ENCODE measurements at places on chromosomes 5 and 9.

DNA sequence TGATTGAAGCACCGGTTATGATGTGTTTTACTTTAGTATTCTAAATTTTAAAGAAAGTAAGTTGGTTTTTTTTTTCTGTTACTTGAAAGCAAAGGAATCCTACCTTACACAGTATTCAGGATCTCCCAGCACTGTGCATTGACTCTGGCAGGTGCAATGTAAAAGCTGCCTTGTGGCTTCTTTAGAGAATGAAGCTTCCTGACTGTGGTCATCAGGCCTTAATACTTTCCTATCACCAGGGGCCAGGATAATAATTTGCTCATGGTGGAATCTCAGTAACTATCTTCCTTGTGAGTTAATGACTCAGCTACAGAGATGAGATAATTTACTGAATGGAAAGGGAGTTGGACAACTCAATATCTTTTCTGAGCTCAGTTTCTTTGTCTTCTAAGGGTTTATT, 435.5 kb upstream of the ZNF608 start:
- no peak for DNase-seq

- no peak for DNase-seq
Measured at GRCh38 chr5:157740229-157740610, 3.3 kb upstream of the LSM11 start.

- DNase-seq: no peak
Measured at GRCh38 chr5:126755593-126755992, 21.3 kb upstream of the LMNB1 start.

- DNase-seq: no peak
Measured at GRCh38 chr5:154514331-154514730, 36.3 kb upstream of the HAND1 start.

DNA sequence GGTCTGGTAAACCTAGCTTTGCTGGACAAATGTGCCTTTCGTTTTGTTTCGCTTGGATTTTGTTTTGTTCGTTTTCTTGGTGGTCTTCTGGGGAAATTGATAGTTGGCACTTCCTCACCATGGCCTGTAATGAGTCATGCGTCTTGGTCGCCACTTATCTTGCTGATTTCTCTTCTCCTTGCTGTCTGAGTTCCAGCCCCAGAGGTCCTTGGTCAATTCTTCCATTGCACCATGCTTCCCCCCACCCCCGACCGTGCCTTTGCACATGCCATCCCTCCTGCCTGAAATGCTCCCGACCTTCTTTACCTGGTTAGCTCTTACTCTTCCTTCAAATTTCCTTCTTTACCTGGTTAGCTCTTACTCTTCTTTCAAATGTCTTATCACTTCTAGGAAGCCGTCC, 168.7 kb upstream of the MSX2 start:
- DNase-seq: no peak

GRCh38 chr9:135102331-135102730, 14.9 kb downstream of the OLFM1 start:
- DNase-seq: no peak

GRCh38 chr5:32126691-32127090, 47.4 kb downstream of the GOLPH3 start:
- DNase-seq: no peak

DNA sequence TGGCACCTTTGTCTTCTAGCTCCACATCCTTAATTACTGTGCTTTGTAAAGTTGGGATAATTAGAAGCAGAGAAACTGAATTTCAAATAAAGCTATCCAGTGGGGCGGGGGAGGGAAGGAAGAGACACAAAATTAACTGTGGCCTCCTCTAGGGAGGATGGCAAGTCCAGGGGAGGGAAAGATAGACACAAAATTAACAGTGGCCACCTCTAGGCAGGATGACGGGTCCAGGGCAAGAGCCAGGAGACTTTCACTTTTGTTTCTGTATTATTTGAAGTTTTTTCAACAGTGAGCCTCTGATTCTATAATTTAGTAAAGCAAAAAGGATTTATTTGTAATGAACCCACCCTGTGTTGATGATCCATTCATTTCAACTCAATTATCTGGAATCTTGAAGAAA, 335.9 kb downstream of the MSX2 start:
- DNase-seq: no peak

DNA sequence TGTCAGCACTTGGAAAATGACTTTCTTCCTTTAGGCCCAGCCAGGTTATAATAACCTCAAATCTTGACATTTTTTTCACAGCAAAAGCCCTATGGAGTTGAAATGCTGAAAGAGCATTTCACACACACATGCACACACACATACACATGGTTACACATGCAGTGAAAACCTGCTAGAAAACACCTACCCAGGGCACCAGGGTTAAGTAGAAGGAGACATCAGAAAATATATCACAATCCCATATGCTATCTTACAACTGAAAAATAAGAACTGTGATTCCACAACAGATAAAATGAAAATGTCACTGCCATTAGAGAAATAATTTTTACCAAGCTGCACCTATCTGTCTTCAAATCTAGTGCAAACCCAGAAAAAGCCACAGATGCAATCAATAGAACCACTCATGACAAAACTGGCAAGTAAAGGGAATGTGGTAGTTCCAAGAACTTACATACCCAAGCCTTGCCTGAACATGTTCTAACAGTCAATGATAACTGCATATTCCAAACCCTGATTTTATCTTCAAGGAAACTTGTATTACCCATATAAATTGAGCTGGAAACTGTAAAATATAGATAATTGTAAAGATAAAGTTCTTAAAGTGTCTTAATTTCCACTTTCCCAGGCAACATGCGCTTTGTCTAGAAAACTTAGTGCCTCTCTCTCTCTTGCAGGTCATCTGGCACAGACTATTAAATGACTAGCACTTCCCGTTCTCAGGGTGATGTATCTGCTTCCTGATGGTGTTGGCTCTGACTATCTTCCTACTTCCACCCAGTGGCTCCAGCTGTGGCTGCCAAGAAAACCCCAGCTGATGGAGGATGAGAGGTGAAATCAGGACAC, 250.2 kb upstream of the PTGER4 start:
- no peak for DNase-seq

DNA sequence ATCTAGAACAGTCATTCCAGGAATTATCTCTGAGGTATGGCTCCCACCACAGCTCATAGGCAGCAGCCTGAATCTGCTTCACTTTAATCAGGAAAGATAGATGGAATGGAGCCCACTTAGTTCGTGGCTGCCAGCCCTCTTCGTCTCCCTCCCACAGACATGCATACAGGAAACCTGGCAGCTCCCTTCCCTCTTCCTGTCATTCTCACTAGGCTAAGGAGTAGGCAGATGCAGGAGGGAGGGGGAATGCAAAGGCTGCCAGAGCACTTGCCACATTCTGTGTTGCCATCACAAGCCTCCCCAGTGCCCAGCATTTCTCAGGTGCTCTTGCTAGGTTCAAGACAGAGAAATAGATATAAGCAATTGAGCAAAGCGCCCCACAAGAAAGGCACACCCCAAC, 378.9 kb downstream of the ELAVL2 start:
- no peak for DNase-seq

DNA sequence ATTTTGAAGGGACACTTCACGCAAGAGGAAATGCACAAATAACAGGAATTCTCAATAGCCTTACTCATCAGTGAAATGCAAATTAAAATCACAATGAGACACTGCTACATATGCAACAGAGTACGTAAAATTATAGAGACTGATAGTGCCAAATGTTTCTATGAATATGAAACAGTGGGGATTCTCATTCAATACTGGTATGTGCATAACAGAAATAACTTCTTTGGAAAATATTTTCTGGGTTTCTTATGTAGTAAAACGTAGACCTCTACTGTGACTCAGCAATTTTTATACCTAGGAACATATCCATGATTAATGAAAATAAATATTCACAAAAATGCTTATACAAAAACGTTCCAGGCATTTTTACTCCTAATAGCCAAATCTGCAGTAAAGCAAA, 1625.2 kb downstream of the MAT2B start:
- no peak for DNase-seq

DNA sequence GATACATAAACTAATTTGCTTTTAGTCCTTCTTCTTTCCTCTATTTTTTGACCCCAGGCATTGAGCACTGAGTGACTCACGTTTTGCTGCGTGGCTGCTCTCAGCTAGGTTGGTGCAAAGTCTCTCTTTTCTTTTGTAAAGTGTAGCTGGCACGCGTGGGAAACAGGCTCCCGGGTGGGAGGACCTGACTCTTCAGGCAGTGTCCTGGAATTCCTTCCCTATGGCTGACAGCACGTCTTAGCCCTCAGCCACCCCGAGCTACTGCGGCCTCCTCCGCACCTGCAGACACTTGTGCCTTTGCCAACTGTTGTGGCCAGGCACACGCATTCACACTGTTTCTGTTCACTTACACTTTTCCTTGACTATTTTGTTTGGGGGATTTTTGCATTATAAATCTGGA, 877 bp upstream of the SCGB3A1 start:
- DNase-seq: no peak

- DNase-seq: no peak
Measured at GRCh38 chr5:77087484-77088261, 588 bp upstream of the ZBED3 start.

DNA sequence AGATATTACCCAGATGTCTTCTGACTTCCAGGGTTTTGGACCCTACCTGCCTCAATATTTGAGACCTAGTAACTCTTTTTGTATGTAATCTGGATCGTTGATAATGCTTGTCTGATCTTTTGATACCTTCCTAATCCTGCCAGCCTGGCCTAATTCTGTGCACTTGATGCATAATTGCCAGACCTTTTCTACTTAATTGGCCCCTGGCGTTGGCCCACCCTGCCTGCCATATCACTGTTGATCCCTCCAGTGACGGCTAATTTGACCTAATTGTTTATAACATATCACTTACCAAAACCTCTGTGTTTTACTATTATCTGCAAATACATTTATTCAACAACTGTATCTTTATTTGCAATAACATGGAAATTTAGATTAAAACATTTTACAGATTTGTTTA, 49.0 kb downstream of the SLC44A1 start:
- no peak for DNase-seq

DNA sequence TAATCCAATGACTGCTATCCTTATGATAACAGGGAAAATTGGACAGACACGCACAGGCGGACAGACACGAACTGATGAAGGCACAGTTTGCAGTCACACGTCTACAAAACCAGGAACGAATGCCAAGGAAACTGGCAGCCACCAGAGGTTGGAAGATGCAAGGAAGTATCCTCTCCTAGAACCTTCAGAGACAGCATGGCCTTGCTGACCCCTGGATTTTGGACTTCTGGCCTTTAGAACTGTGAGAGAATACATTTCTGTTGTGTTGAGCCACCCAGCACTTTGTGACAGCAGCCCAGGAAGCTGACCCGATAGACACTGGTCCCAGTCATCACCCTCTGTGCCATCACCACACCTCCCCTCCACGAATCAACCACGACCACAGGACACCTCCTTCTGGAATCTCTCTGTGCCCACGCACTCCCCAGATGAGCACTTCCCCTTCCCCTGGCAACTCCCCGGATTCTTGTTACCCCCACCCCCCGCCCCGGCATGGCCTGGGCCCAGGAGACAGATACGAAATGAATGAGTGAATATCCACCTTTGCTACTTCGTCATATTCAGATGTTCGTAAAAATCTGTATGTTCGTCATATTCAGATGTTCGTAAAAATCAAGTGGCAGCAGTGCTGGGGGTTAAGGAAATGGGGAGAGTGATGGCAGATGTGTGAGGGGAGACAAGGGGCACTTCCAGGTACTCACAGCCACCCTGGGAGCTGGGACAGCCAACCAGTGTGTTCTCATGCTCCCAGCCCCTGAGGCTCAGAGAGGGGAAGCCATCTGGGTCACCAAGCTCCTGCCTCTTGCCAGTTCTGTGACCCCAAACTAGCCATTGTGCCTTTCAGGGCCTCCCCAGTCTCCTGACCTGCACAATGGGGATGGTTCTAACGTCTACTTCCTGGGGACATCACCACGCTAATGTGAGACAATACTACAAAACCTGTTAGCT, 18.5 kb downstream of the GBGT1 start:
- DNase-seq: no peak

DNA sequence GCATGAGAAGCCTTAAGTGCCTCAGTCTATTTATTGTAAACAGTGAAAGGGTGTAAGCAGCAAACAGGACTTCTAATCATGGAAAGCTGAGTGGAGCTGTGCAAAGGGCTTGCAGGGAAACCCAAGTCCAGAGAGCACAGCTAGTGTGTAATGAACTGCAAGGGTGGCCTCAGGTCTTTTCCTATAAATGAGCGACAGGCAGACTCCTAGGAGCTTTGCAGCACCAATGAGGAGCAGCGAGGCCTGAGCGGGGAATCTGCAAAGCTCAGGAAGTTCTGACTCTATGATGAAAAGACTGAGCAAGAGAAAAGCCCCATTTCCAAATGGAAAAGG, 250.1 kb upstream of the MAP3K1 start:
- DNase-seq: no peak

GRCh38 chr5:126253406-126253805, 169.8 kb upstream of the GRAMD2B start:
- no peak for DNase-seq

DNA sequence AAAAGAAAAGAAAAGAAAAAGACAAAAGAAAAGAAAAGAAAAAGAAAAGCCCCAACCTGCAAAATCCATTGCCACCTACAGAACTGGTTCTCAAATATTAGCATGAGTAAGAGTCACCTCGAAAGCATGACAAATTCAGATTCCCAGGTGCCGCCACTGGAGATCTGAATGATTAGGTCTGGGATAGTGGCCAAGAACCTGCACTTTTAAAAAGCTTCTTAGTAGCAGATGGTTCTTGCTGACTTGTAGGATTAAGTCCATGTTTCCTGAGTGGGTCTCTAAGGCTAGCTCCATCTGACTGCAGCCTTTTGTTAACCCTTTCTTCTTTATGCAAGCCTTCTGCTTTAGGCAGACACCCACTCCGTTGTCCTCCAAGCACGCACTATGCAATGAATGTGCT, 178.5 kb upstream of the CDH18 start:
- DNase-seq: no peak

GRCh38 chr9:14221558-14221957, 92.4 kb downstream of the NFIB start:
- DNase-seq: no peak

GRCh38 chr5:125326150-125326510, 579.7 kb upstream of the ZNF608 start:
- no peak for DNase-seq

- no peak for DNase-seq
Measured at GRCh38 chr5:41433552-41434181, 76.7 kb downstream of the PLCXD3 start.

DNA sequence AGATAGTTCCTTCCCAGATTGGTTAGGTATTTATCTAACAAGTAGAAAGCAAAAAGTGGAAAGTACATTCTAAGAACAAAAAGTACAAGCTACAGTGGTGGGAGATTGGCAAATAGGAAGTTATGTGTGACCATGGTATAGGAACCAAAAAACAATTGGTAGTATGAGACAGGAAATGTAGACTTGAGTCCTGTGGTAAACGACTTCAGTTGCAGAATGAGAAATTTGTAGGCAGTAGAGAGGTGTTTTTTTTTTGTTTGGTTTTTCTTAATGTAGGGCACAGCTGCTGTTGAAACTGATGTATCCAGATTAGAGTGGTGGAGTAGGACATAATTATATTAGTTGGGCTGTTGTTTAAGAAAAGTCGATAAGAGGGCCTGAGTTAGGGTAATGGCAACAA, 72.0 kb downstream of the CCNH start:
- DNase-seq: no peak

DNA sequence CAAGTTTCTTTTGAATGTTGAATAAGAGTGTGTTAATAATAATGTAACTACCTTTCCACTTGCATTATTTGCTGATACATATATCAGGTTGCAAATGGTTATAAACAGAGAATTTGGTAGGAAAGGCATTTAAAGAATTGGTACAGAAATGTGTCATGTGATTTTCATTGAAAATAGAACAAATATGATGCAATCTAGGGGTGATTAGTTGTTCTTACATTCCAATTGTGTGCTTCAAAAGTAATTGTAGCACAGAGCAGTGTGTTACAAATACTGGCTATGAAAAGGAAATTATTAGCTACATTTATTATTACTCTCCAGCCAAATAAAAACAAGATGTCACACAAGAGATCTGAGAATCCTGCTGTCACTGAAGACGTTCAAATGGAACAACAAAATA, 61.8 kb upstream of the PRDM9 start:
- no peak for DNase-seq

Data from stimulated activated CD8-positive, alpha-beta memory T cell treated with anti-CD3 and anti-CD28 coated beads, Interleukin-4, amount 100 ng/mL, for 1 hour (primary cell).